ENCODE measurements at places on chromosomes 2 and 18.

GRCh38 chr2:110818767-110819481 is 86.6 kb downstream of the ACOXL start:
- DNase-seq, result no peak

DNA sequence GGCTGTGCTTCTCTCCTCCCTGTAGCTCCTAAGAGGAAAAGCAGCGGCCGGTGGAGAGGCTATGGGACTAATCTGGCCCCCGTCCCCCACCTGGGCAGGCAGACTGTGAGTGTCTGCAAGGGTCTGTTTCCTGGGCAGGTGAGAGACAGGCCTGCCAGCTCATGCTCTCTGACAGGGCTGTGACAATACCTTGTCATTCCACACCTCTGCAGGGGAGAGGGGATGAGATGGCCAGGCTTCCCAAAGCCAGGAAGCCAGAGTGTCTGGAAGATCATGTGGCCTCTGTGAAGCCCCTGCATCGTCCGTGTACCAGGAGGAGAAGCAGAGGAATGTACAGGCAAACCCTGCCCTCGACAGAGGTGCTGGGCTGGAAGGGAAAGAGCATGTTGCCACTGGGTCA is 142.5 kb upstream of the GATA6 start:
- DNase-seq, result no peak

DNA sequence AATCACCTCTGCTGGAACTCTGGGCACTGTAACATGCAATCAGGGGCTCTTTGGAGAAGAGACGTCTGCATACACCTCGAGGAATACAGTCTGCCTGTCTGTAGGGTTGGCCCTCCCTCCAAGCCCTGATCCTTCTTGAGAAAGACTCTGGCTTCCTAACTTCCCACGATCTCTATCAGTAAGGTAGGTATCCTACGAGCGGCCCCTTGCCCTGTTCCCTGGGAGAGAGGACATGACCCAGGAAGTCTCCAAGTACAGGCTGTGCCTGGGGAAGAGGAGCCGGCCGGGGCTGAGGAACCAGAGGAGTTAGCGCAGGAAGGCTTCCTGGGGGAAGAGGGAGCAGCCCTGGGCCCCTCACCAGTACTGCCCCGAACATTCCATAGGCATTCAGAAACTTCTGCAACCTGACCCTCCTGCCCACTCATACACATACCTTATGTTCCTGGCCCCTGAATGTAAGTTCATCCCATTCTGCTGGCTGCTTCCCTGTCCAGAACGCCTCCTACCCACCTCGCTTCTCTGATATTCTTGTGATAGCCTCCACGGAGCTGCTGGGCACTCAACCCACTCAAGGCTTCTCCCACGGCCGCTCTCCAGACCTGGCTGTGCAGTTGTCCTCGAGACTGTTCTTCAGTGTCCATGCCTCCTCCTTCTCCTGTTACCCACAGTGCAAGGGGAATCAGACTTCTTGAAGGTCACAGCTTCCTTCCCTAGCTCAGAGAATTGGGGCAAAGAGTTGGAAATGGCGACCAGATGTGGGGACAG is 116.1 kb downstream of the CYP26B1 start:
- DNase-seq, result no peak

GRCh38 chr2:173326806-173327205 is 27.9 kb upstream of the CDCA7 start:
- DNase-seq, result no peak

GRCh38 chr2:232963913-232964312 is 49.1 kb downstream of the NGEF start:
- DNase-seq, result no peak

DNA sequence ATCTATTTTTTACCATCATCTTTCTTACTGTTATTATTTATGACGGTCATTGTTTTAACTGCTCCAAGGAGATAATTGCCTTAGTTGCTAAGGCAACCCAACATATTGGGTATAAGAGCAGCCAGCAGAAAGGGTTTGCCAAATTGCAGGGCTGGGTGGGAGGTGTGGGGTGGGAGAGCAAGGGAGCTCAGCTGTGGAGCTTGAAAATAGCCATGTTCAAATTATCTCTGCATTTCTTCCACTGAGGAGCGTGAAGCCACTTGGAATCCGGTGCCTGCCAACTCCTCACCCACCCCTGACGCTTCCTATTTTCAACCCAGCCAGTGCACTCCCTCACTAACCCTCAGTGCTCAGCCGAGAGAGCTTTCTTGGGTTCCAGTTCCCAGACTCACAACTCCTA is 60.8 kb downstream of the SETBP1 start:
- DNase-seq, result no peak

- no peak for DNase-seq
These were observed 1.1 kb downstream of the DNAJC27 start for GRCh38 chr2:24970483-24971285.

- DNase-seq, result no peak
These were observed 25.3 kb upstream of the SERTAD2 start for GRCh38 chr2:64678771-64679590.

DNA sequence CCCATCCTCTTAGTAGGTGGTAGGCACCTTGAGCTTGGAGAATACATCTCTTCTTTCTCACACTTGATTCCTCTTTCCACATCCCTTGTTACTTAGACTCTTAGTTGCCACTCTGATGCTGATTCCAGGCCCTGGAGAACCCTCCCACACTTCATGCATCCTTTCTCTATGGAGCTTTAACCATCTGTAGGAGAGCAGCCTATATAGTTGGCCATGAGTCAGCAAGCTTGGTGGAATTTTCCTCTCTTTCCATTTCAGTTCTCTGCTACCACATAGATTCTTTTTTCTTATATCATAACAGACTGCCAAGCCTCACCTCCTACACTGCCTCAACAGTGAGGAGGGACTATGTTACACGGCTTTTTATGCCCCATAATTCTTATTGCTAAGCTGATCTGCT is 851.6 kb upstream of the CDH2 start:
- no peak for DNase-seq

All from stimulated activated CD8-positive, alpha-beta memory T cell treated with anti-CD3 and anti-CD28 coated beads, Interleukin-7, amount 100 ng/mL, for 24 hours (primary cell).